GDM1 (cell line): ENCODE measurements at places on chromosomes 6 and 20.

DNA sequence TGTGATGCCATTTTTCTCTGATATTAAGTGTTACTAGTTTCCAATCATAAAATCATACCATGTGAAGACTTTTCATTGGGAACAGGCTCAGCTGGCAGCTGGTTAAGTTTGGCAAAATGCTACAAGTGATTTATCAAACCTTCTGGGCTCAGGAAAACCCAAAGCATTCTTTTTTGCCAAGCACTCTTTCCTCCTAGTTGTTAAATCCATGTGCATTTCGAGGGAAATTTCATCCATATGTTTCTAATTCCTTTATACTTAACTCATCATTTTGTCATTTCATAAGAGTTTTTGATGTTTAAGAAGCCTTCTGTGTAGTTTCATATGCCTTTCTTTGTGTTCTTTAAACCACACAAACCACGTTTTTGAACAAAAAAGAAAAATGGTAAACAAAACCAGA is 217.6 kb upstream of the PDE10A start:
- DNase-seq: no peak

GRCh38 chr20:38485041-38485440 is 12.4 kb downstream of the RALGAPB start:
- DNase-seq: no peak

GRCh38 chr20:38112261-38112929 is 52.7 kb downstream of the TGM2 start:
- DNase-seq: no peak

DNA sequence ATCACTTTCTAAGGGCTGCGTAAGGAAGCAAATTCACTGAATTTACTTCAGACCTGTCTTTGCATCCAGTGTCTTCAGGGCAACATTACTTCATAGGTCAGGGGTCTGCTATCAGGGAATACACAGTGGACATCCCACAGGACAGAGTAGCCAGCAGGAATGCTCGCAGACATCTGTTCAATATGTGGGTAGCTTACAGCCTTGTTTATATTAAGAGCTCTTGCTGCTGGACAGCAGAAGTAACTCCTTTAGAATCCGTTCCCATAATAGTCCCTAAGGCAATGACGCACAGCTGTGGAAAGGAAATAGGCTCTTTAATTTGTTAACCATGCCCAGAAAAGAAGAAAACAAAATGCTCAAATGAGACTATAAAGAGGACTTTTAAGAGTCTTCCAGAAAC is 198.7 kb downstream of the MOXD1 start:
- DNase-seq: no peak

- no peak for DNase-seq
Measured at GRCh38 chr20:14481863-14482262, 144.5 kb upstream of the FLRT3 start.

GRCh38 chr6:116165596-116165995 is 39.7 kb upstream of the COL10A1 start:
- no peak for DNase-seq

DNA sequence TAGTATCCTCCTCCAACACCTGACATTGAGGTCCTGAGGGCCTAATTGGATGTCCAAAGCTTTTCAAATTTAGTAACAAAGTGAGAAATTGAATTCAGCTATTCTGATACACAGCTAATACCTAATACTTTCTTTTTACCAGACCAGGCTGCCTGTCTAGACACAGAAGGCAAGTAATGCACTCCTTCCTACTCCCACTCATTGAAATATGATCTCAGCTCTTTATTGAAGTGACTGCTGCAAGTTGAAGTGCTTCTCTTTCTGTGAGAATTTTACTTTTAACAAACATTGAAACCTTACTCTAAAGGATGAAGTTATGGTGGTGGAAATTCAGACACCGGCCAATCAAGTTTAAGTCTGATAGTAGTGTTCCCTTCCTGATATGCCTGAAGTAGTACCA is 90.8 kb upstream of the OGFRL1 start:
- DNase-seq: no peak

DNA sequence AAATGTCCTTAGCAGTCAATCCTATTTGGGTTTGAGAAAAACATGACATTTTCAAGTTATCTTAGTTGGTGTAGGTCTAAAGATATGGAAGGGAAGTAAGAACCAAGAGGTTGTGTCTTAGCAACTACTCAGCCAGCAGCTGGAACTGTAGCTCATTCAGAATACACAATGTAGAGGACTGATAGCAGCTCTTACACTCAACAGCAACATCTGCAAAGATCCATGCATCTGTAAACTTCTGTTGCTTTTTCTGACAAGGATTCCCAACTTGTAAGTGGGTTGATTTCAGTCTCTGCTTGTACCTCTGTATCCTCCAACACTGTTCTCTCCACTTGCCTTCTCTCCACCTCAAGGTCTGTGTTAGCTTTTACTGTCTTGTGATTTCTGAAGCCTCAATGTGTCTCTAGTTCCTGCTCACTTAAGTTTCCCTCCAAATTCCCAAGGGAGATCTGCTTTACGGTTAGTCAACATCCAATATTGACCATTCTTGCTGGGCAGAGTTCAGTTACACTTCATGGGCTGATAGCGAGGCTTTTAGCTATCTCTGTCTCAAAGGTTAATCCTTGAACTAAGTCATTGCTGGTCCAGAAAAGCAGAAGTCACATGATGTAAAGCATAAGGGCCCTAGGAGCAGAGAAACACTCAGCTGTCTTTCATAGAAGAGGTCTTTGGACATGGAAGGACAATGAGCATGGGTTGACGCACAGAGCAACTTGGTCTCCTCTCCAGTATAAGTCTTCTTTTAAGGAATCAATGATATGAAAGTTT is 71.6 kb upstream of the LGSN start:
- no peak for DNase-seq

DNA sequence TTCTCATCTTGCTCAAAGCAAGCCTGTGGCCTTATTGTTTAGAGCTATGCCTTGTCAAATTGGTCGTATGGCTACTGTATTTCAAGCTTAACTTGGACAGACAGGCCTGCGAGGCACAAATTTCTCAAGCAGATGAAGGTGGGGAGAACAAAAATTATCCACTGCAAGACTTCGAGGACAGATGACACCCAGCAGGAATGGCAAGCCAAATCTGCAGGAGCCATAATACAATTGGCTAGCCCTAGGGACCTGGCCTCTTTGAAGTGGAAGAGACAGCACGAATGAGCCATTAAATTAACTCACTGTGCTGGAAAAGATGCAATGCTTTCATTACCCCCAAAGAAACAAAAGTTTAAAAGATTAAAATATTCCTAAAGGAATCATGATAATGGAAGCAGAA is 5.0 kb upstream of the BLOC1S5 start:
- no peak for DNase-seq

DNA sequence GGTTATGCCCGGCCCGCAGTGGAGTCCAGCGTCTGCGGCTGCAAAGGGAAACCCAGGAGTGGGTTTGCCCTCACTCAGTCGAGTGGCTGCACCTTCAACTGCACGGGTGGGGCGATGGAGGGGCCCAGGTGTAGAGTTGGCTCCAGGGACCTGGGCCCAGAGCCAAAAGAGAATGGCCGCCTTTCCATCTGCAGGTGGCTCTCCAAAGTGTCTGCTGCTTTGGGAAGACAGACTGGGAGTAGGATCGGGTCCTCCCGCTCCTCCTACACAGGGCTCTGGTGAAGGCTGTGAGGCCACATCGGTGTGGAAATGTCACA is 80.1 kb downstream of the PTPN1 start:
- DNase-seq: no peak

- no peak for DNase-seq
Measured at GRCh38 chr6:115001731-115002350, 659.0 kb upstream of the HS3ST5 start.

DNA sequence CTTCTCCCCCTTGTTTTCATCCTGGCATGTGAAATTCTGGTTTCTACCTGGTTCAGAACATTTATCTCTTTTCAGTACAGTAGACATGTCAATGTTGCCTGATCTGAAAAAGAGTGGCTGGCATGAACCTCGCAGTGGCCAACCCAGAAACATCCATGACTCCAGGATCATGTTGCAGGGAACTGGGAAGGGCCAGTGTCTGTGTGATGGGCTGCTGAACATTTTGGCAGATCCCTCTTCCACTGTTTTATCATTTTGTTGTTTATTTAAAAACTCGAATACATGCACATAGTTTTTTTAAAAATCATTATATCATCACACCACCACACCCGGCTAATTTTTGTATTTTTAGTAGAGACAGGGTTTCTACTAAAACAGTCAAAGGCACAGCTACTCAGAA is 19.0 kb downstream of the WFDC3 start:
- no peak for DNase-seq

GRCh38 chr6:27073441-27073840 is 174.1 kb upstream of the PRSS16 start:
- no peak for DNase-seq

- no peak for DNase-seq
Measured at GRCh38 chr6:129651291-129651691, 58.7 kb downstream of the ARHGAP18 start.

- no peak for DNase-seq
Measured at GRCh38 chr6:165632194-165632593, 30.8 kb downstream of the PDE10A start.

DNA sequence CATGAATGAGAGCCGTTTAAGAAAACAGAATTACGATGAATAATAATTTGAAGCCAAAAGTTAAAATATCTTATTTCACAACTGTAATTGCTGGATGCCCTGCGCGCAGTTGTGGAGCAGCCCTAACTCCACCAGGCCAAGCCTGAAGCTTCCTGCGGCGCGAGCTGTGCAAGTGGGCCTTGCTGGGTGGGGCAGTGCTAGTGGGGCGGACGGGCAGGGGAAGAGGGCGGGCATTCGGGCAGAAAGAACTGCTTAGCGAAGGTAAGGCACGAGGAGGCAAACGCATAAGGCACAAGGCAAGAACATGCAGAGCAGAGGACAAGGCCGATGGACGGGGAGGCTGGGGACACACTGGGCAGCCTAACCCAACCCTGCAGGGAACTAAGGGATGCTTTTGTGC is 2.3 kb downstream of the HLA-DQB2 start:
- DNase-seq: no peak

DNA sequence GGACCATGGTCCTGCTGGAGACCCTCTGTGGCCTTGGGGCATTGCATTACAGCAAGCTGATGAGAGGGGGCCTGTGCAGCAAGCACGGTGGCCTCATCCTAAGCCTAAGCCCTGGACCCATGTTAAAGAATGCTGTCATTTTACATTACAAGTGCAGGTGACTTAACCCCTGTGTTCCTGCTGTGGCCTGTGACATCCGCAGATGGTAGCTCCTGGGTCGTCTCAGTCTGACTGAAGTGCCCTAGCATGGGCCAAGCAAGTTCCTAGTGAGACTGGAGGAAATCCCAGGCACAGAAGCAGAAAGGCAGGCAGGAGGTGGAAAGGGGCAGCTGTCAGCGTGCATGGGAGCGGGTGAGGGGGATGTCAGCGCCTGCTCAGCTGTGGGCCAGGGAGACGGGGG is 252.4 kb downstream of the FNDC1 start:
- DNase-seq: no peak

GRCh38 chr6:109436041-109436440 is 4.4 kb downstream of the PPIL6 start:
- no peak for DNase-seq

DNA sequence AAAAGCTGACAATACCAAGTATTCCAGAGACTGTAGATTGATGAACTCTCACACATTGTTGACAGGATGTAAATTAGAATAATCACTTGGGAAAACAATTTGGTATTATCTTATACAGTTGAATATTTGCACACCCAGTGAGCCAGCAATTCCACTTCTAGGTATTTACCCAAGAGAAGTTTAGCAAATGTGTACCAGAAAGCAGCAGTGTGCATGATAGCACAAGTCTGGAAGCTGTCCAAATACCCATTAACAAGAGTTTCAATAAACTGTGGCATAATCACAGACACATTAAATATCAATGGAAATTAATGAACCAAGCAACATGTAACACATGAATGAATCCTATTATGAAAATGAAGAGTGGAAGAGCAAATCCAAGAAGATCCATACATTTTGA is 233.6 kb downstream of the TPBG start:
- no peak for DNase-seq

- no peak for DNase-seq
Measured at GRCh38 chr6:129269076-129269475, 386.1 kb downstream of the LAMA2 start.

DNA sequence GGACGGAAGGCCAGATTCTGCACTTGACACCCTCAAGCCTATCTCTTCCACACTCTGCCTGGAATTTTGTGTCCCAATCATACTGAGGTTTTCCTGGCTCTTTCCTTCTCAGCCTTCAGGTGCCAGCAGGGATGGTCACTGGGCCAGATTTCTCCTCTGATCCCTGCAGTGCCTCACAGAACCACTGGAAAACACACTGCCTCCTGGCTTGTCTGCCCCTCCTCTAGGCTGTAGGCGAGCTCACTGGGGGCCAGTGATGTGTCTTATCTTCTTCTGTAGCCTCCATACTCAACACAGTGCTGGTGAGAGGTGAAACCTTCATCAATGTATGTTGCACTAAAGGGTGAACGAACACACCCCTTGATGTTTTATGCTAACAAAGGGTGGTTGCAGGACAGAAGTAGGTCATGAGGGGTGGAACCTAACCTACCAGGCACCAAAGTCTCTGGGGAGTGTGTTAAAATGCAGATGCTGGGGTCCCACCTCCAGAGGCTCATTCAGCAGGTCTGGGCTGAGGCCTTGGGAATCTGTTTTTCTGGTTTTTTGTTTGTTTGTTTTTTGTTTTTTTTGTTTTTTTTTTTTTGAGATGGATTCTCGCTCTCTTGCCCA is 80.3 kb downstream of the CDH26 start:
- DNase-seq: no peak

- DNase-seq: no peak
Measured at GRCh38 chr20:7352165-7352564, 584.7 kb downstream of the BMP2 start.

DNA sequence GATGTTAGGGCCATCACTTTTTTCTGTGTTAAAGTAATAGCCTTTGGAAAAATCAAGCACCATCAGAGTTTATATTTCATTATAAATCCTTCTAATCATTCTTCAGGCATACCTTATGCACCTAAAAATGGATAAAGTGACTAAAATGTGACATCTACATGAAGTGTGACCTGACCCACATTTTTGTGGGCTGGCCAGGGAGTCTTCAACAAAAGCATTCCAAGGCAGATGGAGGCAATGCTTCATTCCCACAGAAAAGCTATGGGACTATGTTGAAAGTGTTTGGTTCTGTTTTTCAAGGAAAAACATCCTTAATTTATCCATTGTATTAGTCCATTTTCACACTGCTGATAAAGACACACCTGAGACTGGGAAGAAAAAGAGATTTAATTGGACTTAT is 58.8 kb upstream of the LTV1 start:
- no peak for DNase-seq
